ENCODE measurements at places on chromosomes 5 and 9.
A peak's percentile ranks its signal among the peaks of the same experiment; 100 is the strongest.

DNA sequence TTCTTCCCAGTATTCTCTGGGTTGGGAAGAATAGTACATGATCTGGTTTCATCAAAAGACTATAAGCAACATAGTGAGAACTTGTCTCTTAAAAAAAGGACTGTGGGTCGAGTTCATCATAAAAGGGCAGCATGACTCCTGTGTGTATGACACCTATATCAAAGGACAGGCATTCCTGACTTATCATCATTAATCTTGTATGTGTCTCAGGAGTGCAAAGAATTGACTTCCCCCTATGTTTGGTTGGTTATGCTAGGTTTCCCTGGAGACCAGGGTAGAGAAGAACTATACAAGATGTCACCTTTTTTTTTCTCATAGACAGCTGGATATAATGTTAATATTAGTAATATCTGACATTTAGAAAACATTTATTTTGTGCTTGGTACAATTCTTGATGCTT lies 173.1 kb upstream of the ANKRD55 start:
- no peak for DNase-seq

DNA sequence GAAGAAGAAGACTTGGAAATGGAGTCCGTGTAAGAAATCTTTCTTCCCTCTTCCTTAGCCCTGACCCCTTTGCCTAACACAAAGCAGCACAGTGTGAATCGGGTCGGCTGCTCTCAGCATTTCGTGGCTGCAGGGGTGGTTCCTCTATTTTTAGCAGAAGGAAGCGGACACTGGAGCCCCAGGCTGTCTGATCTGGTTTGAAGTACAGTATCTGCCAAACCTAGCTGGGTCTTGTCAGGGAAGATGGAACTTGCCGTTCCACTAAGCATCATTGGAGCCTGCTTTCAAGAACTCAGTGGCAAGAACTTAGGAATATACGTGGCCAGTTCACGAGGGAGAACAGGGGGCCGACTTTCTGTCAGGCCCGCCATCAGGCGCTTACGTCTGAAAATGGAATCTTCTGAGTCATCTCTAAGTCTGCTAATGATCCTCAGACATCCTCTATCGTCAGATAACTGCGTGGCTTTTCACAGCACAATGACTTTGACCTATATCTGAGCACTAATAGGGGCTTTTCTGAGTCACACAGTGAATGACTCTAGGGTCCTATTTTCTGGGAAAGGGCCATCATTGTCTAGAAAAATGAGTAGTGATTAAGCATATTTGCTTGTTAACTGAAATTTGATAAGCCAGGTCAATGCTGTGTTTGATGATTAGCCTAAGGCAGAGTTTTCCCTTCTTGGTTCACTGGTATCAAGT lies 43.3 kb upstream of the NCS1 start:
- DNase-seq: no peak

DNA sequence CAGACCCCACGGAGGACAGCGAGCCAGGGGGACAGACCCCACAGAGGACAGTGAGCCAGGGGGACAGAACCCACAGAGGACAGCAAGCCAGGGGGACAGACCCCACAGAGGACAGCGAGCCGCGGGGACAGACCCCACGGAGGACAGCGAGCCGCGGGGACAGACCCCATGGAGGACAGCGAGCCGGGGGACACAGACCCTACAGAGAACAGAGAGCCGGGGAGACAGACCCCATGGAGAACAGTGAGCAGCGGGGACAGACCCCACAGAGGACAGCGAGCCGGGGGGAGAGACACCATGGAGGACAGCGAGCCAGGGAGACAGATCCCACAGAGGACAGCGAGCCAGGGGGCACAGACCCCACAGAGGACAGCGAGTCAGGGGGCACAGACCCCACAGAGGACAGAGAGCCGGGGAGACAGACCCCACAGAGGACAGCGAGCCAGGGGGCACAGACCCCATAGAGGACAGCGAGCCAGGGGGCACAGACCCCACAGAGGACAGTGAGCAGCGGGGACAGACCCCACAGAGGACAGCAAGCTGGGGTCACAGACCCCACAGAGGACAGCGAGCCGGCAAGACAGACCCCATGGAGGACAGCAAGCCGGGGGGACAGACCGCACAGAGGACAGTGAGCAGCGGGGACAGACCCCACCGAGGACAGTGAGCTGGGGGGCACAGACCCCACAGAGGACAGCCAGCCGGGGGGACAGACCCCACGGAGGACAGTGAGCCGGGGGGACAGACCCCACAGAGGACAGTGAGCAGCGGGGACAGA lies 4.4 kb upstream of the ZDHHC11 start:
- no peak for DNase-seq

DNA sequence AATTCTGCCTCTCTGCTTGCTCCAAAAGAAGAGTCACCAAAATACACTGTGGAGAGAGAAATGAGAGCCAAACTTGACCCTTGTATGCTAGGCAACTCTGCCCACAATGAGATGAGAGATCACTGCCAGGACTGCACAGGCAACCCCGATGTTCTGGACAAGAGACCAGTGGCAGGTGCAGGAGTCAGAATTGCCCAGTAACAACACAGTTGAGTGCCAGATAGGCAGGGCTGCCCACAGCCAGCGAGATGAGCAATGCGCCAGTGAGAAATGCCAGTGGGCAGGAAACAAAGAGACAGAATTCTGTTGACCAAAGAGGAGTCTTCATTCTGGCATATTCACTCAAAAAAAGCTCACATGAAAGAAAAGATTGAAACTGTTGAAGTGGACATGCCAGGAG lies 570.7 kb downstream of the CAAP1 start:
- no peak for DNase-seq

DNA sequence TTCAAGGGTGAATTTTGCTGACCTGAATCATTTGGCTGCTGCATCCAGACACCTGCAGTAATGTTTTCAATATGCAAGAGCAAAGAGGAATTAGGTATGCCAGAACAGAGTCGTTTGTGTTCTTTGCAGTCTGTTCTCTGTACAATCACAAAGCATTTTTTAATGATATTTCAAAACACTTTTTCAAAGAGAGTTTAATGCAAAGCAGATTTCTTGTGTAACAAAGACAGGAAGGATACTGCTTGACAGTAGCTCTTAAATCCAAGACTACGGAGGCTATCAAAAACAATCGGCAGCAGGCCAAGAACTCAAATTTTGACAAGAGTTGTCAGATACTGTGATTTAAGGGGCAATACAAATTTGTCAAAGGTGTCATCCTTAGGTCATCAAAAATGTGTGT lies 341.9 kb downstream of the GADD45G start:
- DNase-seq: no peak

GRCh38 chr9:138007918-138008841 lies 130.6 kb downstream of the CACNA1B start:
- no peak for DNase-seq

GRCh38 chr9:114496011-114496410 lies 9.3 kb downstream of the WHRN start:
- peak; percentile 34 for DNase-seq

Measured in NCI-H1417 treated with DMSO at 0.1 percent for 48 hours (cell line).